ENCODE measurements at places on chromosomes 4 and X. TPM values are rescaled to one million over a fixed set of nuclear protein-coding genes. Genes with fewer than 3 reads are reported as not detected.

ATP8A1 gene
- total RNA-seq = 24.4 TPM

SLC49A3 gene
- 1.1 TPM for total RNA-seq

LRIT3 gene
- 0.20 TPM for total RNA-seq

SLC16A2 gene
- total RNA-seq = 0.78 TPM

NELFA gene
- 44.6 TPM for total RNA-seq

FANCB gene
- 10.9 TPM for total RNA-seq

RGS12 gene
- total RNA-seq = 2.3 TPM

NEUROG2 gene
- not detected for total RNA-seq

SPP1 gene
- 4.9 TPM for total RNA-seq

SPOCK3 gene
- total RNA-seq = not detected

SYN1 gene
- total RNA-seq = 0.60 TPM

BEND2 gene
- not detected for total RNA-seq

CYSLTR1 gene
- total RNA-seq = 0.27 TPM

COX7B2 gene
- total RNA-seq = not detected

SMIM31 gene
- total RNA-seq = not detected

MAGEC3 gene
- not detected for total RNA-seq

USP11 gene
- total RNA-seq = 34.0 TPM

ANXA10 gene
- not detected for total RNA-seq

GPR143 gene
- total RNA-seq = not detected

ARHGAP36 gene
- total RNA-seq = not detected

Measured in CD8-positive, alpha-beta memory T cell (primary cell).